ENCODE measurements at places on chromosomes 1 and 21.

DNA sequence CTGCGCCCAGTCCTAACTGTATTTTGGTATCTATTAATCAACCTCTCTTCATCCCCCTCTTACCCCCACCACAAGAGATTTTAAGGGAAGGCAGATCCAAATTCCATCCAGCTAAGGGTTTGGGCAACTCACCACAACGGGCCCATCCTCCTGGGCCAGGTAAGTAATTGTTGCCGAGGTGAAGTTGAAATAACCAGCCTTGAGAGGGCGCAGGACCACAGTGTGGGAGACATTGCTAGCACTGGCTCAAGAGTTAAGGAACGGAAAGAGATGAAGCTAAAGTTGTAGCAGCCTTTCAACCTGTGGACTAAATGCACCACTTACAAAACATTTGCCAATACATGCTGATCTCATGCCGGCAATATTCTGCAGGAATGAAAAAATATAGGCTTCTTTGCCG lies 5.9 kb downstream of the SSR2 start:
- DNase-seq = no peak

DNA sequence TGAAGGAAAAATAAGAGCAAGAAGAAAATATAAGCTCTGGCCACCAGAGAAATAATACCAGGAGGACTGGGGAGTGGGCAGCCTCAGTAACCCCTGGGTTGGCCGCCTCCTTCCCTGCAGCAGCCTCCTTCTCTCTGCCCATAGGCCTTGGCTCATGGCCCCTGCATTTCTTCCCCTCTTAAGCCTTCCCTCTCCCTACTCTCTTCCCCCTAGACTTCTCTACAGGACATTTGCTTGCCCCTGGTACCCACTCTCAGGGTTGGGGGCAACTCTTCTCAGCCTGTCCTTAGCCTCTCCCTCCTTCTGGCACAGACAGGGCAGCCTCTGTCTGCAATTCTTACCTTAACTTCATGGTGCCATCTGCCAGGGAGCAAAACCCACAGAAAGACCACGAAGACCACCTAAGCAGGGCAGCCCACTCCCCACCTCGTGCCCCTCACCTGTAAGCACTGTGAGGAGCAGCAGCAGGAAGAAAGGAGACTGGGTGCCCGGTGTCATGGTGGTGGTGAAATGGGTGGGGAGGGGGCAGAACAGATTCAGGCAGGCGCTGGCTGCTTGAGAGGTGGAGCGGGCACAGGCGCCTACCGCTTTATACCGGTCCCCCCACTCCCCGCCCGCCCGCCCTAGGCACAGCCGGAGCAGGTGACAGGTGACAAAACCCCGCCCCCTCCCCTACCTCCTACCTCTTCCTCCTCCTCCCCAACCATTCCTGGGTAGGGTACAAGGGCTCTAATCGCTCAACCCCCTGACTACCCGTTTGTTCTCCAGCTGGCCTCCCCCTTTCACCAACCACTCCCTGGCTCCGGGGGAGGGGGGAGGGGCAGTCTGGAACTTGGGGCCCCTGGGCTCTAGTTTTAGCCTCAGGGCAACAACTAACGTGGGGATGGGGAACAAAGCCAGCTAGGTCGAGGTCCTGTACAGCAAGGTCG lies 15.1 kb downstream of the THBS3 start:
- DNase-seq = no peak

GRCh38 chr1:109677459-109677858 lies 9.6 kb downstream of the GSTM2 start:
- no peak for DNase-seq

GRCh38 chr1:9201401-9202239 lies 33.0 kb upstream of the H6PD start:
- no peak for DNase-seq

- DNase-seq = no peak
Observed at GRCh38 chr1:208189716-208190115, 54.5 kb downstream of the PLXNA2 start.

DNA sequence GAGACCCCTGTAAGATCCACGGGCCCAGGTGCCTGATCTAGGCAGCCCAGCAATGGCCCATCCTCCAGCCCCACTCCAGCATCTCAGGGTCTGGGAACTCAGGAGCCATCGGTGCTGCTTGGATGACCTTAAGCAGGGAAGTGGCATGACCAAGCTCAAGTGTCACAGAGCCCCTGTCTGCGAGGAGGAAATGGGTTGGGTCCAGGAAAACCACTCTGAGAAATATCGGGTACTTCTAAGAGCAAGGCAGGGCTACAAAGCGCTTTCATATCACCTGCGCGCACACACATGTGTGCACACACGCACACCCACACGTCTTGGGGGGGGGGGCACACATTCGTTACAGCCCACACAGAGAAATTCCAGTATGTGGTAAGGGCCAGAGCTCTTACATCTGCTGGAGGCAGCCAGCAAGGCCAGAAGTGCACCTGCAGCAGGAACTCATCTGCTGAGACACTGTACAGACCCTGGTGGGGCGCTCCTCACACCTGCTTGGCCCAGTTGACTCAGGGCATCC lies 32.6 kb upstream of the SPOCD1 start:
- DNase-seq = no peak

DNA sequence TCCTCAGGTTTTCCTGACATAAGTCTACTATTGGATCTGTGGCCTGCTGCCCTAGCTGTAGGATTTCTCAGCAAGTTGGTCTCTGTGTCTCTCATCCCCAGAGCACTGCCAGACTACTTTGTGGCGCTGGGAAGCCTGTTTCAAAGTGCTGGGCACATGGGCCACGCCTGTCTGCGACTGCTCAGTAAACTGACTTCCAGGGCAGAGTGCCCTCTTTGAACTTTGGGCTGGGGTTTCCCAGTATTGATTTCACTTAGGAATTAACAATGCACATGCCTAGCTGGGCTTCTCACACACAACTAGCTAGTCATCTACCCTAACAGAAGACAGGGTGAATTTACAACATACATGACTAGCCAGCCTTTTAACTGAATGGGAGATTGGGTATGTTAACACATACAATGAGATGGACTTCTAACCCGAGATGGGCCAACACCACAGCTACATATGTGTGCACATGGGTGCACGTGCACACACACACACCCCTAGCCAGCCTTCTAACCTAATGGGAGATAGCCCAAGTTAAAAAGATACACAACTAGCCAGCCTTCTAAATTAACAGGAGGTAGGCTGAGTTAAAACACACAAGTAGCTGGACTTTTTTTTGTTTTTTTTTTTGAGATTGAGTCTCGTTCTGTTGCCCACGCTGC lies 6.9 kb upstream of the TRIM17 start:
- no peak for DNase-seq

GRCh38 chr1:109977657-109978378 lies 6.7 kb upstream of the AHCYL1 start:
- no peak for DNase-seq

DNA sequence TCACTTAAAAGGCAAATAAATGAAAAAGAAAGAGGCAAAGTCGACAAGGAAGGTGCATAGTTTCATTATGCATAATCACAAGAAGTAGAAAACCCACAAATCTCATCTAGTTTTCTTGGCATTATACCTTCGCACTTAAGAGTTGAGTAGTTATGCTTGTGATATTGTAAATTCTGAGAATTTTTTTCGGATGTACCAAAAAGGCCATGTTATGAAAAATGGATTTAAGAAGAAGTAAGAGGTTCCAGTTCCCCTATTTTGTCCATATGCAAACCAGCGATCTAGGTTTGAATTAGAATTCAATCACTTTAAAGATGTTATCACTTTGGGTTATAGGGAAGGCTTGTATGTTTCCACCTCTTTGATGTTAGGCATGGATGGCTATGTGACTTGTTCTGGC lies 7.9 kb upstream of the ERICH3 start:
- no peak for DNase-seq

DNA sequence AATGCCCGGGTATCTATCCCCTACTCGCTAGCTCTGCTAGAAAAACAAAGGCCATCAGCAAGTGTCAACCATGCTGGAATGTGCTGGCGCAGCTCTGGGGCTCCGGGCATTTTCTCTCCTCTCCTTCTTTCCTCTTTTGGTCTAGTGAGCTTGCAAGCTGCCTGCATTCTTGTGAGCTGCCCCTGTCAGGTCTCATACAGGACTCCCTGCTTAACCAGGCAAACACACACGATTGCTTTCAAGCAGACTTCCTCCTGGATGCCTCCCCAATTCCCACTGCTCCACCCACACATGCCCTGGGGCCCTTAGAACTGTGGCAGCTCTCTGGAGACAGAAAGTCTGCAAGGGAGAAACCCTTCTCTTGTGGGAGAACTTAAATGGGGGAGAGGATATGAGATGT lies 35.7 kb upstream of the SUCO start:
- no peak for DNase-seq

GRCh38 chr1:207497941-207498340 lies 2.0 kb downstream of the CR1 start:
- DNase-seq = no peak

DNA sequence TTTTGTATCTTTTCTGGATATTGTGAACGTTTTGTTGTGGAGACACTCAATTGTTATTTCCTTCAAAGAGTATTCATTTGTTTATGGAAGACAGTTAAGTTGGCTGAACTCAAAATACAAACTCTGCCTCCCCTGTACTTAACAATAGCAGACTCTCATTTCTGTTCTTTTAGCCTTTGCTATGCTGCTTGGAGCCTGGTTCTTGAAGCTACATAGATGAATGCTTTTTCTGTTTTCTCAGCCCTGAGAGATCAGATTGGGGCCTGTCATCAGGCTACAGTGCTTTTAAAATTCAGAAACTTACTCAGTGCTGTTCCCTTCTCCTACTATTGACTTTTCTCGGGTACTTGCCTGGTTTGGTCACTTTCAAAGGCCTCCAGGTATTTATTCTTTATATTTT lies 215.7 kb upstream of the LYPLAL1 start:
- no peak for DNase-seq

DNA sequence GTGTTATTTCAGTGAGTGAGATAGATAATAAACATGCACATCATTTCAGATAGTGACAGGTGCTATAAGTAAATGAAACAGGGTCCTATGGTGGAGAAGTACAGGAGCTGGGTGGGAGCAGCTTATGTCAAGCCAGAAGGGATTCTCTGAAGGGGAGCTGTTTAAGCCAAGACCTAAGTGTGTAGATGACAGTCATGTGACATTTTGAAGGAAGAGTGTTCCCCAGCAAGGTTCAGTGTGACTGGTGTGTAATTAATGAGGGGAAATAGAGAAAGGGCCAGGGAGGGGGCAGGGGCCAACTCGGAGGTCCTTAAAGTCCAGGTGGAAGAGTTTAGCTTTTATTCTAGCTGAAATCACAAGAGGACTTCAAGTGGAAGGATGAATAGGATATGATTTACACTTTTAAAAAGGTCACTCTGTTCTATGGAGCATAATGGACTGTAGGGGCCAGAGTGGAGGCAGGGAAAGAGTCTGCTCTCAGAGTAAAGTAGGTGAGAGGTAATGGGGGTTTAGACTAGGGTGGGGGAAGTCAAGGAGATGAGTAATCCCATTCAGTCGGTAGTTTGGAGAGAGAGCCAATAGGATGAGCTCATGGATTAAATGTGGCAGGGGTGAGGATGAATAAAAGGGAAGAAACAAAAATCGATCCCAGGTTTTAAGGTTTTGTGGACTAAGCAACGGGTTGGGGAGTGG lies 243.1 kb downstream of the CACNA1E start:
- no peak for DNase-seq

- DNase-seq = peak; percentile 87
Observed at GRCh38 chr1:71049951-71050598, 2.5 kb upstream of the PTGER3 start.

DNA sequence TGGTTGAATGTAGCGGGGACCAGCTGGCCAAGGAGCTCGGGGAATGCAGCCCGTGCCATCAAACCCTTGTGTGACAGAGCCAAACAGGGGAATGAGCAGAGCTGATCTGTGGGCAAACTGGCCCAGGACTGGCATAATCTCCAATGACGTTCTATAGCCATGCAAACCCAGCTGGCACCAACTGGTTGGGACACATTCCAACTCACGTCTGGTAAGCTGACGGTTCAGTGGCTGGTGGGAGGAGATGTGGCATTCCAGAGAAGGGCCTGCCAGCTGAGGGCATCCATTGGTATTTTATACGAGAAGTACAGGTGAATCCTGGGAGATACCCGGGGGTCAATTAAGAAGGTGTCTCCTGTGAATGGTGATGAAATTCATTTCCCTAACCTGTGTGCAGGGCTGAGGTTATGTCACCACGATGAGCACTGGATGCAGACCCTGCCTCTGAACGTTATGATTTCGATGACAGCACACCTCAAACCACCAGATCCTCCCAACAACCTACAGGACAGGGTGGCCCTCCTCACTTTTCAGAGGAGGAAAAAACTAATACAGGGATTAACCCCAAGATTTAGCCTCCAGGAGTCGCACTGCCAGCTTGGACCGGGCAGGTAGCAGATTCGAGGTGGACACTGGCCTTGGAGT lies 39.0 kb upstream of the RUNX3 start:
- peak; percentile 9 for DNase-seq

DNA sequence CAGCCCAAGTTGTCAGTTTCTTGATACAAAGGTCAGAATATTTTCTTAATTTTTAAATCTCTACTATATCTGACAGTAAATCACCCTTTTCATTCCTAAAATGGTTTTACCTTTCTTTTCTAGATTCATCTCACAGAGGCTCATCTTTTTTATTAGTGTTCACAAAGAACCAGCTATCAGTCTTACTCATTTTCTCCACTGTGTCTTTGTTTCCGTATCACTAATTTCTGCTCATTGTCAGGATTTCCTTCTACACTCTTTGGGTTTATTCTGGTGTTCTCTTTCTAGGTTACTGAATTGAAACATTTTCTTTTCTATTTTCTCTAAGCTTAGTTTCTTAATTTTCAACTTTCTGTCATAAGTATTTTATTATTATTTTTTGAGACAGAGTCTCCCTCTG lies 8.7 kb downstream of the AGPAT3 start:
- no peak for DNase-seq

DNA sequence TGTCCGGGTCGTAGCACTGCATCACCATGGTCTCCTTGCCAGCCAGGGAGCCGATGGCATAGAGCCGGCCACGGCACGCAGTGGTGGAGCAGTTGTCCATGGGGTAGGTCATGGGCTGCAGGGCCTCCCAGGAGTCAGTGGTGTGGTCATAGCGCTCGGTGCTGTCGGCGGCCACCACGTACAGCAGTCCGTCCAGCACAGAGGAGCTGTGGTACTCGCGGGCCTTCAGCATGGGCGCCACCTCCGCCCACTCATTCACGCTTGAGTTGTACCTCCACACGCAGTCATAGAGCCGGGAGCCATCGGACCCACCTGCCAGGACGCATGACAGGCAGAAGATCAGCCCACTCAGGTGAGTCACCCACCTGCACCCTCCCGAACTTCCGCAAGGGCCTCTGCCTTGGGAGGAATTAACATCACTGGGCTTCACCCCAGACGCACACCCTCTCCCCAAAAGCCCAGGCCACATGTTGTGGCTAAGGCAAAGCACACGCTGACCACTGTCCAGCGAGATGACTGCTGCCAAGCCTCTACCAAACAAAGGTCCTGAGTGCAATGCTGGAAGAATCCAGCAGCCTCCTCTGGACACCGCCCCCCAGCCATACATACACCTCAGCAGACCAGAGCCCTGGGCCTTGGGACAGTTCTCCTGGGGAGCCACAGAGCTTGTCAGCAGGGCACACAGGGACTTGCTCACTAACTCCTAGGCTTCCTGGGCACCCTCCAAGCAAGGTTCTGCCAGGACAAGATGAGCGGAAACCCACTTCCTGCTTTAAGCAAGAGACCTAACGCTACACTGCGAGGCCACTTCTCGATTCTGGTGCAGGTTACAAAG lies 3.3 kb downstream of the KLHL21 start:
- DNase-seq = no peak

GRCh38 chr21:18887922-18888602 lies 484.5 kb upstream of the TMPRSS15 start:
- DNase-seq = no peak

Measured in NCI-H1694 (cell line).